Stimulated activated CD8-positive, alpha-beta memory T cell treated with anti-CD3 and anti-CD28 coated beads, Interleukin-4, amount 100 ng/mL, for 4 hours (primary cell): ENCODE measurements at places on chromosomes 5 and 9.

DNA sequence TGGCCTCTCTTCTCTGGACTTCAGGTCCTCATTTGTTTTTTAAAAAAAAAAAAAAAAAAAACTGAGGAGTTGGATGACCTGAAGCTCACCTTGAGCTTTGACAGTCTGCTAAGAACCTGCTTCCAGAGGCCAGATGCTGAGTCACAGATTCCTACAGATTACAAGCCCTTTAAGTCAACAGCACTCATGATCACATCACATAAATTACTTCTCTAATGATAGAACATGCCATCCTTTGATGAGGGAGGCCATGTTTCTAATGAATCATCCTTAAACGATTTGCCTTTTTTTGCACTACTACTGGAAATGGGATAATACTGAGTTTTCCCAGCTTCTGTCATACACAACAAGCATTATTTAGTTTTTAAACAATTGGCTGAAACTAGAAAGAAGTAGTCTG lies 34.2 kb upstream of the MYOT start:
- no peak for DNase-seq

GRCh38 chr5:175742290-175742994 lies 84.6 kb downstream of the HRH2 start:
- DNase-seq, result no peak

GRCh38 chr5:139897982-139898381 lies 102.4 kb downstream of the PSD2 start:
- no peak for DNase-seq

GRCh38 chr9:126218359-126219125 lies 108.1 kb upstream of the MVB12B start:
- DNase-seq, result no peak

DNA sequence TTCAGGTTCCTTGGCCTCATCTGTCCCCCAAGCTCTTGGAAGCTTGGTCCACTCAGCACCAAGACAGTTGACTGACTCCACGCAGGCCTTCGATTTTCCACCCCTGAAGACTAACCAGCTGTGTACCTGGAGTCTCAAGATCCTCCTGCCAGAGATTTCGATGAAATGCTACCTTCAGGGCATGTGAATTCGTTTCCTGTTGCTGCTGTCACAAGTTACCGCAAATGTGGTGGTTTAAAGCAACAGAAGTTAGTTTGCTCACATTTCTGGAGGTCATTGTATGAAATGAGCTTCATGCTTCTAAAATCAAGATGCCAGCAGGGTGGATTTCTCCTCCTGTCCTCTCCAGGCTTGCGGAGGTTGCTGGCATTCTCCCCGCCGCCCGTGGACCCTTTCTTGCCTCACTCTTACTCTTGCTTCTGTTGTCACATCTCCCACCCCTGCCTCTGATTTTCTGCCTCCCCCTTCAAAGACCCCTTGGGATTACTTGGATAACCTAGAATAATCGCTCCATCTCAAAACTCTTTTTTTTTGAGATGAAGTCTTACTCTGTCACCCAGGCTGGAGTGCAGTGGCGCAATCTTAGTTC lies 27.6 kb upstream of the RETREG1 start:
- no peak for DNase-seq
